ENCODE measurements at places on chromosomes 6 and 20. TPM values are rescaled to one million over a fixed set of nuclear protein-coding genes. Genes with fewer than 3 reads are reported as not detected.

The USP49 gene
- 4.1 TPM for total RNA-seq

DNA sequence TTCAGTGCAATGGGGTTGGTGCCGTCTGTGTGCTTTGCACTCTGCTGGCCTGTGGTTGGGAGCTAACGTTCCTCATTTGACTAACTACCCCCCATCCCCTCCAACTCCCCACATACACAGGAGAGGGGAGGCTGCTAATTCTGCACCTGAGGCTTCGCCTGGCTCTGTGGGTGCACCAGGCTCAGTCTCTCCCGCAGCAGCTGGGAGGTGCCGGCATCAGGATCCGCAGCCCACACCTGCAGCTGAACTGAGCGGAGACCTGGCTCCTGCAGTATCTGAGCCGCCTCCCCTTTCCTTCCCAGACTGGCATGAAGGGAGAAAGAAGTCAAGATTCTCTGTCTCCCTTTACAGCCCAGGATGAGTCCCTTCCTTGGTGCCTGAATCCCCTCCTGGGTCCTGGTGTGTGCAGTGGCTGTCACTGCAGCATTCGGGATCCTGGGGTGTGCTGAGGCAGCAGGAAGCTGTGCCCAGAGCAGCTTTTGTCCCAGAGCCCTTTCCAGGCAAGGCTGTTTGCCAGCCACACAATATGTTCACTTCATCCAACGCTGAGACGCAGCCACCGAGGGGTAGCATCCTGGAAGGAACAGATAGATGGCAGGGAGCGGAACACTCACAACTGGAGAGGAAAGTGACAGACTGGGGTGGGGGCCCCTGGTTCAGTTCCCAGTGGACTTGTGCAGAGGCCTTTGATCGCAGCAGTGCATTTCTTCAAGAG, 70.2 kb downstream of the CDH4 start:
- DNase-seq: no peak

The HELZ2 gene
- total RNA-seq: 75.8 TPM

The CYP39A1 gene
- total RNA-seq: not detected

DNA sequence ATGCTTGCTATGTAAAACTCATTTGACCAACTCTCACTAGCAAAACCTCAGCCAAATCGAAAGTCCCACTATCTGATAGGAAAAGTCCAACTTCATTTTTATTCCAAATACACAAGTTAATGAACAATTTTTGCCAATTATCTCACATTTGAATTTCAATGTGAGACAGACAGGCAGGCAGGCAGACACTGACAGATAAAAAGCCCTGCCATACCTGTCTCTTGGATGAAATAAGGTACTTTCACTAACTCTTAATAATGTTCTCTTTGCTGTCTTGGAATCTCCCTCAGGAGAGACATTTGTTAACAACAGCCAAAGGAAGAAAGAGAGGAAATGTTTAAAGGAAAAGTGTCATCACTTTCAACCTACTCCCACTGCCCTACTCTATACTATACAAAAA, 82.0 kb downstream of the RNGTT start:
- DNase-seq: no peak

Measured in glomerular endothelial cell (primary cell).